Common myeloid progenitor, CD34-positive (primary cell): ENCODE measurements at places on chromosomes 16 and 17.
A peak's percentile ranks its signal among the peaks of the same experiment; 100 is the strongest.

GRCh38 chr16:53933407-53933806, 229.5 kb downstream of the FTO start:
- DNase-seq: no peak
- H3K27me3 ChIP-seq: no peaks in the 10 kb centered on the region
- no peak overlapping the region for H3K4me3 ChIP-seq
- no peak overlapping the region for H3K27ac ChIP-seq
- no peaks in the 10 kb centered on the region for H3K4me1 ChIP-seq

DNA sequence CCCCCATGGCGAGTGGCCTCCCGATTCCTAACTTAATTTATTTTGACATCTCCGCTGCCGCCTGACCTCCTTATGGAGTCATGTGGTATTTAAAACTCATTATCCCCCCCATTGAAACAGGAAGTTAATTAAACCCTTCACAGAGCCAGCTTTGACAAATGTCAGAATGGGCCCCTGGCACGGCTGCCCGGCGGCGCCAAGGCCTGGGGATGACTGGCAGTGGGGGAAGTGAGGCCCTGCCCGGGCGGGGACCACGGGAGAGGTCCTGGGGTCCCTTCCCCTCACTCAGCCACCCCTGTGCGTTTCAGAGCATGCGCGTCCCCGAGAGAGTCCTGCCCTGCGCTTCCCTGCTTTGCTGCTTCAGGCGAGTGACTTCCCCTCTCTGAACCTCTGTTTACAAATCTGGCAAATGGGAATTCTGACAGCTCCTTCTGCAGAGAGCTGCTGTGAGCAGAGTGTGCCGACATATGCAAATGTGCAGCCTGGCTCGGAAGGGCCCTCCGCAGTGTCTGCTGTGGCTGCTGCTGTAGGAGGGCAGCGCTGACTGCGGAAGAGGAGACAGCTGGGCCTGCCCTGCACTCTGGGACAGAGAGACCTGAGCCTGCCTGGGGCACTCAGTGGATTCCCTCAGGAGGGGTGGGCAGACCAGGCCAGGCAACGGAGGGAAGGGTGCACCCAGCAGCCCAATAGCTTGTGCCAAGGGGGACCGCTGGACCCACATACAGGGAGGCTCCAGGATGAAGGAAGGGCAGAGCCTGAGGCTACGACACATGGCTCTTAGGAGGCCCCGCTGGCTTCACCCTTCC, 4.4 kb upstream of the ZFPM1 start:
- peak; percentile 78 for DNase-seq
- no peaks in the 10 kb centered on the region for H3K36me3 ChIP-seq
- H3K4me1 ChIP-seq: peaks cover 32% of the 10 kb centered on the region
- peak overlapping the region; percentile 33 for H3K4me3 ChIP-seq

DNA sequence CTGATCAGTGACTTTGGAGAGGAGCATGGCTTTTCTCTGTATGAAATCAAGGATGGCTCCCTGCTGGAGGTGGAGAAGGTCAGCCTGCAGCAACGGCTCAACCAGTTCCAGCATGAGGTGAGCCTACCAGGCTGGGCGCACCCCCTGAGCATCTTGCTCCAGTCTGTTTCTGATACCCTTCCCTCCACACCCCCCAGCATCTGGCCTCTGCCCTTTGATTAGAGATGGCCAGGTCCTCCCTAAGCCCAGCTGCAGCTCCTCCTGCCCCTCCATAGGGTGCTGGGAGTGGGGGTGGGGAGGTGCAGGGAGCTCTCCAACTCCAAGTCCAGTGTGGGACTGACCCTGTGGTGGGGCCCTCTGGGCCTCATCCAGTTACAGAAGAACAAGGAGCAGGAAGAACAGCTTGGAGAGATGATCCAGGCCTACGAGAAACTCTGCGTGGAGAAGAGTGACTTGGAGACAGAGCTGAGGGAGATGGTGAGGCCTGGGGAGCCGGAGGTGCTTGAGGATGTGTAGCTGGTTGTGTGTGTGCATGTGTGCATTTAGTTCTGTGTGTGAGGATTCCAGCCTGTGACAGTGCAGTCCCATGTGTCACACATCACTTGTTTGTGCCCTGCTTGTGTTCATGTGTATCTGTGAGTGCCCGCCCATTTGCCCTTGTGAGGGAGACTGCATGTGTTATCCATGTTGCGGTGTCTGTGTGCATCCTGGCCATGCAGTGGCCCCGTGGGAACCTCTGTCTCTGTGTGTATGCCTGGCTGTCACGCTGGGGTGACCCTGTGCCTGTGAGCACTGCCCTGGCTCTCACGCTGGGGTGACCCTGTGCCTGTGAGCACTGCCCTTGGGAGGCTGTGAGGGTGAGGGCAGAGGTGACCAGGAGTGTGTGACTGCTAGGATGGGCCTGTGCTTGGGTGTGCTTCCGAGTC, 3.0 kb downstream of the TBKBP1 start:
- DNase-seq: no peak
- H3K4me3 ChIP-seq: no peak overlapping the region
- peaks cover 8% of the 10 kb centered on the region for H3K4me1 ChIP-seq

- peaks cover 12% of the 10 kb centered on the region for H3K36me3 ChIP-seq
- H3K4me1 ChIP-seq: no peaks in the 10 kb centered on the region
- H3K4me3 ChIP-seq: no peak overlapping the region
- no peak overlapping the region for H3K27ac ChIP-seq
- H3K27me3 ChIP-seq: no peaks in the 10 kb centered on the region
- DNase-seq: no peak
Measured at GRCh38 chr17:81577278-81578000, 25.3 kb upstream of the FAAP100 start.

DNA sequence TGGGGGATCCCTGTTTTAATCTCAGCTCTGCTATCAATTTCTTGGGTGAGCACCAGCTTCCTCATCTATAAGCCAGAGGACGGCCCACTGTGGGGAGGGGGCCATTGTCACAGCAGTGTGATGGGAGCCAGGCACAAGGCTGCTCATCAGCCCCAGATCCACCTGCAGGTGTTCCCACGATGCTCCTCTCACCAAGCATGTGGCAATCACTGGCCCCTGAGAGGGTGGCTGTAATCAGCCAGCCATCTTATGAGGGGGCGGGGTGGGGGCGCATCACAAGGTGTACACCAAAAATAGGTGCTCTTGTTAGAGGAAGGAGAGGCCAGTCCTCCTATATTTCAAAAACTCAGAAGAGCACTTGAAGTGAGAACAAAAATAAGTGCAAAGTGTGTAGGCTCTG, 31.2 kb downstream of the HNF1B start:
- no peak for DNase-seq
- H3K27me3 ChIP-seq: peaks cover 42% of the 10 kb centered on the region
- no peak overlapping the region for H3K27ac ChIP-seq
- H3K4me1 ChIP-seq: peaks cover 4% of the 10 kb centered on the region
- H3K4me3 ChIP-seq: no peak overlapping the region

GRCh38 chr16:5502467-5502869, 404.9 kb upstream of the EEF2KMT start:
- no peaks in the 10 kb centered on the region for H3K27me3 ChIP-seq
- no peaks in the 10 kb centered on the region for H3K36me3 ChIP-seq
- no peak overlapping the region for H3K4me3 ChIP-seq
- no peaks in the 10 kb centered on the region for H3K4me1 ChIP-seq
- peak; percentile 4 for DNase-seq

- no peaks in the 10 kb centered on the region for H3K4me1 ChIP-seq
- no peaks in the 10 kb centered on the region for H3K36me3 ChIP-seq
- no peak overlapping the region for H3K4me3 ChIP-seq
- no peaks in the 10 kb centered on the region for H3K27me3 ChIP-seq
- no peak overlapping the region for H3K27ac ChIP-seq
Measured at GRCh38 chr16:73216932-73217331, 169.0 kb upstream of the ZFHX3 start.

GRCh38 chr17:56203430-56203829, 50.2 kb downstream of the ANKFN1 start:
- no peak overlapping the region for H3K27ac ChIP-seq
- H3K27me3 ChIP-seq: no peaks in the 10 kb centered on the region
- no peaks in the 10 kb centered on the region for H3K4me1 ChIP-seq
- DNase-seq: no peak
- H3K4me3 ChIP-seq: no peak overlapping the region
